ENCODE measurements at places on chromosomes 4 and X. TPM values are rescaled to one million over a fixed set of nuclear protein-coding genes. Genes with fewer than 3 reads are reported as not detected.

The SOWAHB gene
- not detected for total RNA-seq

DNA sequence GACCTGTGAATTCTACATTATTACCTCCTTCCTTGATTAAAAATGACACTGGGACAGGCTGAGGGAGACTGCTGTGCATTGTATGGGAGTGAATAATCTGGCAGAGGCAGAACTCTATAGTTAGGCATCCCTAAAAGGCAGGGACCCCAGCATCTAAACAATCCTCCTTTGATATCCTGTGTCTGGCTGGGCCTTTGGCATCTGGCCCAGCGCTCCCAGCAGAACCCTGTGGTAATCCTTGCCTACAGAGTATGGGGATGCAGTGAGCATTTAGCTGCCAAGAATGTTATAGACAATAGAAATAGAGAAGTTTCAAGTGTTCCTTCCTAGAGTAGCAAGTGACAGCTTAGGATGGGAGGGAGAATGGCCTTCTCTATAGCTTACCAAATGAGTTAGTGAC is 38.5 kb downstream of the ZCCHC12 start:
- no peak overlapping the region for H3K4me3 ChIP-seq

The SOD3 gene
- total RNA-seq: 17.0 TPM

- no peaks in the 10 kb centered on the region for H3K27me3 ChIP-seq
- no peak overlapping the region for H3K27ac ChIP-seq
- no peak overlapping the region for H3K4me3 ChIP-seq
- no peaks in the 10 kb centered on the region for H3K4me1 ChIP-seq
These were observed 26.9 kb downstream of the CRLF2 start for GRCh38 chrX:1185561-1185960.

GRCh38 chr4:41365681-41366080 is 109.0 kb downstream of the UCHL1 start:
- H3K27me3 ChIP-seq: peaks cover 6% of the 10 kb centered on the region
- no peak overlapping the region for H3K27ac ChIP-seq
- H3K36me3 ChIP-seq: no peaks in the 10 kb centered on the region
- H3K4me3 ChIP-seq: no peak overlapping the region
- H3K4me1 ChIP-seq: peaks cover 63% of the 10 kb centered on the region

- H3K27me3 ChIP-seq: peaks cover 9% of the 10 kb centered on the region
- H3K36me3 ChIP-seq: no peaks in the 10 kb centered on the region
- no peak for DNase-seq
- no peak overlapping the region for H3K4me3 ChIP-seq
These were observed 71.1 kb downstream of the HADH start for GRCh38 chr4:108060686-108061321.

The S100G gene
- total RNA-seq: not detected

DNA sequence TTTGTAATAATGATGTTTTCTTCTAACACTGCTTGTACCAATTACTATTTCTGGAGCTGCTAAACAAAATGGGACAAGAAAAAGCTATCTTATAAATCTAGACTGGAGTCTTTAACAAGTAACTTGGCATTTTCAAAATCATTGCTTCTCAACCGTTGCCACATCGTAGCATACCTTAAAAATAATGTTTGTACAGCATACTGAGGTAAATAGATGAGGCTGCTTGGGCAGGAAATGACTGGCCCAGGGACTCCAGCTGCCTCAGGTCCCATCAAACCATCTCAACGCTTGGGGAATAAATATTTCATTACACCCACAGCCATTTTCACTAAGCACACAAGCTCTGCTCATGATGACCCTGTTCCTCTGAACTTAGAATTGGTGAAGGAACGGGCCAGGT is 115.1 kb downstream of the SPANXA1 start:
- H3K27me3 ChIP-seq: no peaks in the 10 kb centered on the region
- no peaks in the 10 kb centered on the region for H3K36me3 ChIP-seq
- no peaks in the 10 kb centered on the region for H3K4me1 ChIP-seq
- no peak overlapping the region for H3K4me3 ChIP-seq
- DNase-seq: no peak

DNA sequence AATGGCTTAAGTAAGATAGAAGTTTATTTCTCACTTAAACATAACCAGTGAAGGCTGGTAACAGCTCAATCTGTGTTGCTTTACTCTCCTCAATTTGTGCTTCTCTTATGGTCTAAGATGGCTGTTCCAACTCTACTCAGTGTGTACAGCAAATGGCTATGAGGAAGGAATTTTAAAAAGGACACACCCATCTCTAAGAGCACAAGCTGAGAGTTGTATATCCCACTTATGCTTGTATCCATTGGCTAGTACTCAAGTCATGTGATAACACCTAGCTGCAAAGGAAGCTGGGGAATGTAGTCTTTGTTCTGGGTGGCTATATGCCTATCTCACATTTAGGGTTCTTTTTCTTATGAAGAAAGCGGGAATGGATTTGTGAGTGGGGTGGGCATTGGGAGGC is 63.3 kb downstream of the GPAT3 start:
- H3K36me3 ChIP-seq: peaks cover 8% of the 10 kb centered on the region
- H3K4me1 ChIP-seq: no peaks in the 10 kb centered on the region
- H3K27ac ChIP-seq: no peak overlapping the region
- no peak for DNase-seq
- no peak overlapping the region for H3K4me3 ChIP-seq

DNA sequence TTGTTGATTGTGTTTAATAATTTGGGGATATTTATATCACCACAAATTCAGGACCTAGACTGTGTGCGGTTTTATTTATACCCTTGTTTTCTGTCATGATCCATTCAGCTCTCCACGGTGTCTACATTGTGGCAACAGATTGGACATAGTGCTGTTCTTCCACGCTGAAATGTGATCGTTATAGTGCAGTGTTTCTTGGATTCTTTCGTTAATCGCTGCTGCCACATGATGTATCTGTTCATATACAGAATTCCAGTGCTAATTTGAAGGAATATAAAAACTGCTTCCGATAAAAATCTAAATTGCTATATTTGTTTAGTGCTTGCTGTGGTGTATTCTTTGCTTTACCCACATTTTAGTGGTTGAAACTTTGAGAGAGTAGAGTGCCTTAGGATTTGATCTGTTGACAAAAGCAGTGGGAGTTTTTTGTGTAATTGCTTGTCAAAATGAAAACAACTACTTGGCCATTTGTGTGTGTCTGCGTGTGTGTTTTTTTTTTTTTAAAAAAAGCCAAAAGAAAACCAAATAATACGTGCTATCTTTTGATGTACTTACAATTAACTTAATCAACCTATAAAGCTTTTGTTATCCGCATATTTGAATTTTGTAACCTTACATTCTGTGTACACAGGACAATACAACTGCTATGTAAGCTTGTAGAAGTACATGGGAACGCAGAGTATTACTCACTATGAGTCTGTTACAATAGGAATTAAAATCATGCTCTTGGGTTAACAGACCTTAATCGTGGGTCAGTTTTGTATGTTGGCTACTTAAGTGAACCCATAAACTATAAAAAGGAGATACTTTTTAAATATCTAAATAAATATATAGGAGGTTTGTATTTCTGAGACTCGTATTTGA is 353.3 kb downstream of the ARHGAP24 start:
- H3K4me1 ChIP-seq: no peaks in the 10 kb centered on the region
- H3K27me3 ChIP-seq: no peaks in the 10 kb centered on the region
- H3K27ac ChIP-seq: peak overlapping the region; percentile 72
- DNase-seq: no peak
- no peaks in the 10 kb centered on the region for H3K36me3 ChIP-seq

The COX7B2 gene
- total RNA-seq: not detected

DNA sequence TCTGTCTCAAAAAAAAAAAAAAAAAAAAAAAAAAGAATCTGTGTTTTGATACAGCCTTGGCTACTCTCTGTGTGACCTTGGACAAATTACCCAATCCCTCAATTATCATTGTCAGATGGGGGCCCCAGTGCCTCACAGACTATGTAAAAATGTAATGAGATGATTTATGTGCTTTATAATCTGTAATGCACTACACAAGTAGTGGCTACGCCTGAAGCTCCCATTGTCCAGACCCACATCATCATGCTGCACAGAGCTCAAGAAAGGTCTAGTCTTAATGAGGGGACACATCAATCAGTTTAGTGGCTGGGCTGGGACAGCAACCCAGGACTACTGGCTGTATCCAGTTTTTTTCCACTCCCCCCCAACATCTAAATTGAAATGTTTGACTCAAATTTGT is 308.3 kb downstream of the DCHS2 start:
- no peak for DNase-seq
- no peak overlapping the region for H3K27ac ChIP-seq
- H3K4me1 ChIP-seq: no peaks in the 10 kb centered on the region
- no peaks in the 10 kb centered on the region for H3K36me3 ChIP-seq

DNA sequence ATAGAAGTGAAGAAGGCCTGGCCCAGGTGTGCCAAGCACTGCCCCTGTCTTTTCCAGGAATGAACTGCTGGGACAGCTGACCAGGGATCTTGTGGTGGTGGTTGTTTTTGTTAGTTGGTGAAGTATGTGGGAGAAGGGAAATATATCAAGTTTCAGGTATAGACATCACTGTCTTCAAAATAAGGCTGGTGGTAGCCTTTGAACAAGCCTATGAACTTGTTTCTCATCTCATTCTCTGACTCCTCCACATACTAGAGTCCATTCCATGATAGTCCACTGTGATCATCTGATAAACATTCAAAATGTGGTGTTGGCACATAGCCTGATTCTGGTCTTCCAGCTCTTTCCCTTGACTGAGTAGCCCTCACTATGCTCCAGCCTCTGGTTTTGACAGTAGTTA is 303.7 kb downstream of the CAMK2D start:
- H3K4me3 ChIP-seq: no peak overlapping the region
- no peak for DNase-seq
- no peak overlapping the region for H3K27ac ChIP-seq
- no peaks in the 10 kb centered on the region for H3K27me3 ChIP-seq
- H3K4me1 ChIP-seq: peaks cover 10% of the 10 kb centered on the region

- no peaks in the 10 kb centered on the region for H3K27me3 ChIP-seq
- H3K36me3 ChIP-seq: no peaks in the 10 kb centered on the region
These were observed 590.7 kb upstream of the PITX2 start for GRCh38 chr4:111213531-111213930.

The CFI gene
- 6.2 TPM for total RNA-seq
